ENCODE measurements at places on chromosomes 12 and 14.

GRCh38 chr12:75996861-75997447, 34.6 kb downstream of the PHLDA1 start:
- DNase-seq = no peak

DNA sequence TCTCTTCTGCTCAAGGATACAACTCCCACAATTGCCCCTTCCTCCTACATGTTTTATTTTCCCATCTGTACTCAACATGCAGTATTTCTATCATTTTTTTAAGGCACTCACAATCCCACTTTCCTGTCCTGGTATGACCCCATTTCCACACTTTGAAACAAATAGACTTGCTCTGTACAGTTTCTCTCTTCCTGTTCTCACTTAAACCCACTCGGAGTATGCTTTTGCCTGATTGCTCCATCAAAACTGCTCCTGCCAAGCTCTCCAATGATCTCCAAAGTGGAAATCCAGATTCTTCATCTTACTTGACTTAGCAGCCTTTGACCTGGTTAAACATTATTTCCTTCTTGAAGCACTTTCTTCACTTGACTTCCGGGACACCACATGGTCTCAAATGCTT, 384.5 kb downstream of the SEC23A start:
- no peak for DNase-seq

- no peak for DNase-seq
These were observed 42.6 kb upstream of the C12orf42 start for GRCh38 chr12:103538397-103538796.

DNA sequence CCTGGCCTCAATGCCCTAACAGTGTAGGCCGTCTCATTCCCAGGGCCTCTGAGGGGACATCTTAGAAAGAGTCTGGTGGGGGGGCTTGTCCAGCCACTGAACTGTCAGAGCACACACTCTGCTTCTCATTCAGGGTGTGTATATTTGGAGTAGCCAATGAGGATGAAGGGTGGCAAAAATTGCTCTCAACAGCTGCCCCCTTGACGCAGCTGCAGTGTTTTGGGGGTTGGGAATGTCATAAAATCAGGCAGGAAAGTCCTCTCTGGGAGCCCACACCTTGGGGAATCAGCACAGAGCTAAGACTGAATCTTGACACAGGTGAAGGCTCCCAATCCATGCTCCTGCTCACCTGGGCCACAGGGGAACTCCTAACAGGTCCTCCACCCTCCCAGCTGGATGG, 1.5 kb downstream of the RASAL1 start:
- no peak for DNase-seq

DNA sequence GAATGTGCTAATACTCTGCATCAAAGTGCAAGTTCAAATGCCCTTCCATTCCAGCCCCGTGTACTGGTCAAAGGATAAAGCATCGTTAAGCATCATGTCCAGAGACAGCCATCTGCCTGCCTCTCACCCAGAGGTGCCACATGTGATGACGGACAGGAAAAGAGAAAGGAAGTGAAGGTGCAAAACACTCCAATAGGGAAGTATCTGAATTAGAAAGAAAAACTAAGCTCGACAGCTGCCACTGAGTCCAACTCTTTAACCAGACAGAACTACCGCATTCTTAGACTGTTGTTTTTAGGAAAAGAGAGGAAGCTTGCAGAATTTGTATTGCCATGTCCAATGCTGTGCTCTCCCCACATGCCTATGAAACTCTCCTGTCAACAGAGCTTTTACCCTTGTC, 465.0 kb upstream of the SOX5 start:
- DNase-seq = peak; percentile 46

- no peak for DNase-seq
These were observed 11.4 kb upstream of the NID2 start for GRCh38 chr14:52080158-52080800.

DNA sequence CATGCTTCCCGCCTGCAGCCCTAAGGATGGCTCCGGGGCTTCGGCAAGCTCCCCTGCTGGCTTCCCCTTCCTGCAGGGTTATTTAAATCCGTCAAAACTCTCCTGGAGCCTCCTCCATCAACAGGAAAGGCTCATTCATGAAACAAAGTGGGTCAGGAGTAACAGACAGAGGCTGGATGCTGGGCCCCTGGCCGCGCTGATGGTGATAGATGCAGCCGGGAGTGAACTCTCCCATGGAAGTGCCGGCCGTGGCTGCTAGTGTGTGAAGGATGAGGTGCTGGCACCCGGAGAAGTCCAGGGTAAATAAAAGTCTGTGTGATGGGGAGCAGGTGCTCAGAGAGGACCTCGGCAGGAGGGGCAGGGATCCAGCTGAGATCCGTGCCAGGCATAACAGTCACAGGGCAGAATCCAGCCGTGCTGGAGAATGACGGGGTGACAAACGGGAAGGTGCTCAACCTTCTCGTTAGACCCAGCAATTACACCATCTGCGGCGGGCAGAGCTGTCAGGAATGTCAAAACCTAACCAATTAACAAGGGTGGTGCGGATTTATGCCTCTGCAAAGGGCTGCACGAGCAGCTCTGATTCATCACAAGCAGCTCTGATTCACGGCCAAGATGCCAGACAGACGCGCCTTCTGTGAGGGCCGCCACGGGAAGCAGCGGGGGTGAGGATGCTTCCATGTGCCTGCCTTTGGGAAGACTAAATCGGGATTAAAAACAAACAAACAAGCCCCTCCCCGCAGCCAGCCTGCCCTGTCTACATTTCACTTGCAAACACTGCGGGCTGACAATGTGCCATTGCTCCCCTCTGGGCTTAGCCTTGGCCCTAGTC, 55.6 kb downstream of the SYNE3 start:
- DNase-seq = no peak

DNA sequence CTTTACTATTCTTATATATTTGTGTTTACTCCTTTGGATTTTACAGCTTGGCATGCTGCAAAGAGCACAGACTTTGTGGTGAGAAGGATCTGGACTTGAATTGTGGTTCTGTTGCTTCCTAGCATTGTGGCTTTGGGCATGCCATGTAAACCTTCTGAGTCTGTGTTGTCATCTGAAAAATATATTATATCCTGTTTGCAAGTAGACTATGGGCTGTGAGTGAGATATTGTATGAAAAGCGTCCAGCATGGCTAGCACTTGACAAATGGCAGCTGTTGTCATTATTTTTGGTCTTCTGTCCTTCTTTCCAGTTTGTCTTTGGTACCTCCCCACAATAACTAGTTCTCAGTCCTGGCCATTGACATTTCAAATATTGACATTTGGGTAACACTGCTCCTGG, 61.8 kb upstream of the DACT1 start:
- no peak for DNase-seq

DNA sequence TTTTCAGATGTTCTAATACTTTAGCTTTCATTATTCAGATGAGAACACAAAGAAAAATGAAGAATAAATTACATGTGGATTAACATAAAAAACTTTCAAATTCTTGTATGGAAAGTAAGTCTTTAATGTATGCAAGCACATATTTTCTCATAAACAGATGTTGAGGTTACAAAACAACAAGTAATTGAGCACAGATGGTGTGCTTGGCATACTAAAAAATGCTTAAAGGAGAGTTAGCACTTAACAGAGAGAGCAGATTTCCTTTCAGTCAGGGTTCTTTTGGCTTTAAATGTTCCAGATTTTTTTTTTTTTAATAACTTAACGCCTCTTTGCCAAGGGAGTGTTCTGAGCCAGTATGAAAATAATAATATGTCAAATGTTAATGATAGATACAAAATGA, 96.0 kb downstream of the RASSF9 start:
- no peak for DNase-seq

DNA sequence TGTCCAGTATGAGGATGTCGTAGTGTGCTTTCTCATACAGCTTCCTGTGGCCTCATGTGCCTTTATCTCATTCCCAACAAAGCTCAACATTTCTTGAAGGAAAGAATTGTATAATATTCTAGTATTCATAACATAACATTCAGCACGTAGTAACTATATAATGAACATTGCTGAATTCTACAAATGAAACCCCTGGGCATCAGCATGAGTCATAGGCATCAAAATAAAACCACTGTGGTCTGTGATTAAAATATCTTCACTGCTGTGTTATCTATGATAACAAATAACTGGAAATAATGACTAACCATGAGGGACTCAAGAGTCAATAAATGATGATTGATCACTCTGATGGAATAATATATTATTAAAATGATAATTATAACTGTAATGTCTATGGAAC, 255.2 kb downstream of the EMP1 start:
- DNase-seq = no peak

DNA sequence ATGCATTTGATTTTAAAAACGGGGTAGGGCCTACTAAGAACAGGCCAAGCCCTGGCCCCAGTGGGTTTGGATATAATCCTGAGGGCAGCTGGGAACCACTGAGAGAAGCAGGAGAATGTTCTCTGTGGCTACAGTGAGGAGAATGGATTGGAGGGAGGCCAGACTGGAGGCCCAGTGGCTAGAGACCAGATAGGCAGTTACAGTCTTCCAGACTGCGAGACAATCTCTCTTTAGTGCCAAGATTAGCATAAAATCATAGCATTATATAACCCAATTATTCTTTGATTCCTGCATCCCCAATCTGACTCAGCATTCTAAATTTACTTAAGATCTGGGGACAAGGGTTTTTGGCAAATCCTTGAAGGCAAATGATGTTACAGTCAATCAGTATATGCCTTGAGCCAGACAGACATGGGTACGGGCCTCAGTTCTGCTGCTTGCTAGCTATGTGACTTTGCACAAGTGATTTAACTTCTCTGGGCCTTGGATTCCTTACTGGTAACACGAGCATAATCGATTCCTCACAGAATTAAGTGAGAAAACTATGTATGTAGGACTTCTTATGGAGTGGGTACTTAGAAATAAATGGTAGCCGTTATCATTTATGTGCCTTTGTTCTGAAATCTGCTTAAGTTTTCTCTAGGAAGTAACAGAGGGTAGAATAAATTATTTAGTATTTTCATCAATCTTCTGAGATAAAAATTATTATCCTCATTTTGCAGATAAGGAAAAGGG, 18.3 kb downstream of the NINJ2 start:
- DNase-seq = no peak

DNA sequence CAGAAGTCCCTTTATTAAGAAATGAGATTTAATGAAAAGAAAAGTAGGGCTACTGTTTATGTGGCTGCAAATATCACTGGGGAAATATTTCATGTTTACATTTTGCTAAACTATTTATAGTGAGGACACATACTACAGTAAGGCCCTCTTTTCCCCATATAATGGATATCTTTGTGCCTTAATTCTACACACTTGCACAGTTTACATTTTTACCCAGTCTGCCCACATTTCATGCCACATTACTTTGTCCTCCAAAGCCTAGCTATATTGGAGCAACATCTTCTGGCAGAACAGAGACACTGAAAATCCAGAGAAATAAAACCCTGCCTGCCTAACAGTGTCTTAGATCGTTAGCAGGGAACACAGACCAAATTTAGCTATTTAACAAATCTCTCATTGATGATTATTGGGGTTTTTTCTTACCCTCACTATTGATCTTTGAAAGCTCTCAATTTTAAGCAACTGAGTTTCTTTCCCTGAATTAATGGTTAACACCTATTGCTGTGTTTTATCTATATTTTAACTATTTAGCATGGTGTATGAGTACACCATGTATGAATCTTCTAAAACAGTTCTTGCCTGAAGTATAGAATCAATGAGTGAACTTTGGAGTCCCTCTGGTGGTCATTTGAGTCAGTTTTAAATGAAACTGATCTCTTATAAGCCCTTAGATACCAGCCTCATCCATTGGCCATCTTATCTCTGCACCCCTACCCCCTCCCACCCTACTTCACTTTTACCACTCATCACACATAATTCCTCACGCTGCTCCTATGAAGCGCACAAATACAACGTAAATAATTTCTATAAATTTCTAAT, 170.2 kb downstream of the BCAT1 start:
- peak; percentile 61 for DNase-seq

DNA sequence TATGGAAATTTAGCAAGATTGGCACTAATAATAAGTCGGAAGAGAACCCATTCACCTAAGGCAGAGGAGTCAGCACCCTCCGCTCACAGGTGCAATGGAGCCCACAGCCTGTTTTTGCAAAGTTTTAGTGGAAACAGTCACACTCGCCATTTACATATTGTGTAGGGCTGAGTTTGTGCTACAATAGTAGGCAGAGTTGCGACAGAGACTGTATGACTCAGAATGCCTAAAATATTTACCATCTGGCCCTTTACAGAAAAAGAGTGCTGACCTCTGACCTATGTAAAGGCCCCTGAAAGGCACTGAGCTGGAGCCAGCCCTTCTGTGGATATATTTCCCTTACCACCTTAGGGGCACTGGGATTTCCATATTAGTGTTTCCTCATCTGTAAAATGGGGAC, 79.0 kb downstream of the PRIMA1 start:
- no peak for DNase-seq

DNA sequence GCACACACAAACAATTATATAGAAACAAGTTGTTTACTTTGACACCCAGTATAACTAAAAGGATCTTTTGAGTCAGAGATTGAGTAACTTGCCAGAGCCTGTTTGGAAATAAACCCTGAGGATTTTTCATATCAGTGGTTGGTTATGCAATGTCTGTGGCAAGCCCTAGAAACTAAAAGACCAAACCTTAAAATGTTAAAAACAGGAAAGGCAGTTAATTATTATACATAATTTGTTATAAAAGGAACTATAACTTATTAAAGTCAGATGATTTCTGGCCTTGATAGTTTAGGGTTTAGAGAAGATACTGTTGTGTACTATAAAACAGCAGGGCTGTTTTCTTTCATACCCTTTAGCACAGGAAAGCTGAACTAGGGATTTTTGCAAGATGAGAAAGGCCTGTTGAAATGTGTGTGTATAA, 44.1 kb downstream of the PSEN1 start:
- no peak for DNase-seq

DNA sequence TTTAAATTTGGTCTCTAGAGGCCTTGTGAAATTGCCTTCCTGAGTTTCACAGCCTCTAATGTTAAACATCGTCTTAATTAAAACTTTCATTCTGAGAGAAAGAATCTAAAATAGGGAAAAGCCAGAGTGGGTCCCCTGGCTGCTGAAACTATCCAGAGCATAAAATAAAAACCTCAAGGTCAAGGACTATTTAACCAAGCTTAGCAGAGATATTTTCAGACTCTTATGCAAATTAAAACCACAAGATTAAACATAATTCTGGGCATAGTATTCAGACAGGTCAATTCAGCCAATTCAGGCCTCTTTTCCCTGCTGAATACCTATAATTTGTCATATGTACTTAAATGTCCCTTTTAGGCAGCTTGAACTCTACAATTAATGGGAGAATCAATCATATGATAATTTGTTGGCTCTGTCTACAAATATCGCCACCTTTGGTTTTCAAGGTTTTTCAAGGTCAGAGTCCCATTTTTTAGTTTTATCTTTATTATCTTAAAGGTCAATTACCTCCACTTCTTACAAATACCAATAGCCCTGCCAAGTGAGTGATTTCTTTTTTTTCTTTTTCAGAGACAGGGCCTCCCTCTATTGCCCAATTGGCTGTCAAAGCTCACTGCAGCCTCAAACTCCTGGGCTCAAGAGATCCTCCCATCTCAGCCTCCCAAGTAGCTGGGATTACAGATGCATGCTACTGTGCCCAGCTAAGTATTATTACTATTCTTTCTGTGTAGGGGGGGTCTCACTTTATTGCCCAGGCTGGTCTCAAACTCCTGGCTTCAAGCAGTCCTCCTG, 257.1 kb downstream of the PHLDA1 start:
- DNase-seq = no peak

All from B cell (primary cell).